ENCODE measurements at places on chromosomes 7 and 10.

DNA sequence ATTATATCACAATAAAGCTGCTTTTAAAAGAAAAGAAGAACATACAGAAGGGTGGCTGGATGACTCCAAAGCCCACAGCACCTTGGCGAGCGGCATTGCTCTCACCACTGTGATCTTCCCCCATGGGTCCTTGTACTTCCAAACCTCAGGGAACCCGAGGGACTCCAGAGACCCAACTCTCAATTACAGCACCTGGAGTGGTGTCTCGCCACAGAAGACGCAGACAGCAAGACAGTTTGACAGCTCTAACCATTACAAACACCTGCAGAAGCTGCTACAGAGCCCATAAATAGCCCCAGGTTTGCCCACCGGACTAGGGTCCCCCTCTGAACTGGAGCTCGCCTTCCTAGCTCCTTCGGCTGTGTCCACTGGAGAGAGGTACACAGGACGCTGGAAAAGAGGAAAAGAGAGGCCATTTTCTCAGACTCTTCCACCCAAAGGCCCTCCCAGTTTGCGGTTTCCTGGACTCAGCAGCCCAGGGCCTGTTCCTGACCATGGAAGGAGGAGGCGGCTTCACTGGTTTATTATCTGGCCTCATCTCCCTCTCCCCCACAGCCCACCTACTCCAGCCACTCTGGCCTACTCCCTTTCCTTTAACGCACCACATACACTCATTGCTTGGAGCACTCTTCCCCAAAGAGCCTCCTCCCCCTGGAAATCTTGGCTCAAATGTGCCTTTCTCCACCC lies 1.9 kb downstream of the PIK3AP1 start:
- DNase-seq, result no peak

DNA sequence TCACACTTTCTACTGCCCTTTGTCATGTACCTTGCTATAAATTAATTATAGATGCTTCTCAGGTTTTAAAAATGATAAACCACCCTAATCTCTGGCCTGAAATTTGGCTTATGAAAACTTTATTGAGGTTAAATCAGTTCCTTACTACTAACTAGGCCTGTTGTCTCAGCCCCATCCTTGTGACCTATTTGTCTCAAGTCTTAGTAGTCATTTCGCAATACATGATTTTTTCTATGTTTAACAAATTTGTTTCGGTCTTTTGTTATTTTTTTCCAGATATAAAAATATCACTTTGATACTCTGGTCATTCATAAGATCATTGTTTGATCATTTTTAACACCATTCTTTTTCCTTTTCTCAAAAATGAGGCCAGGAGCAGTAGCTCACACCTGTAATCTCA lies 411.6 kb downstream of the GFRA1 start:
- no peak for DNase-seq

- DNase-seq, result no peak
Measured at GRCh38 chr7:136717910-136718557, 150.4 kb upstream of the CHRM2 start.

- DNase-seq, result no peak
Measured at GRCh38 chr10:15141136-15142054, 27.1 kb downstream of the NMT2 start.

GRCh38 chr7:42227541-42227935 lies 9.5 kb downstream of the GLI3 start:
- DNase-seq, result no peak

DNA sequence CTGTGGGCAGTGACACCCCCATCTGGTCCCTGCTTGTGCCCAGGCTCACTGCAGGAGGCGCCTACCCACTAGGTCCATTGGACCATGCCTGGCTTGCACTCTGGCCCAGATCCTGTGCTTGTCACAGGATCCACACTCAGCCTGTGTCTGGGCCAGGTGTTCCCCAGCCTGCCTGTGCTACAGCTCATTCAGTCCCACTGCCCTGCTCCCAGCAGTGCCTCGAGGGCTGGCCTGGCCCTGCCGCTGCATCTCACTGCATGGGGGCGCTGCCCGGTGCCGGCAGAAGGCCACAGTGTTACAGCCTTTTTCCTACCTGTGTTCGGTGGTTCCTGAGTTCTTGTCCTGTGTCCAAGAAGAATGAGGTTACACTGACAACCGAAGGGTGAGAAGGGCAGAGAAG lies 21.3 kb downstream of the SDHAF3 start:
- DNase-seq, result no peak

- no peak for DNase-seq
Measured at GRCh38 chr10:34104829-34105572, 710.1 kb downstream of the PARD3 start.

- DNase-seq, result peak; percentile 17
Measured at GRCh38 chr10:119315128-119316001, 108.0 kb downstream of the GRK5 start.

DNA sequence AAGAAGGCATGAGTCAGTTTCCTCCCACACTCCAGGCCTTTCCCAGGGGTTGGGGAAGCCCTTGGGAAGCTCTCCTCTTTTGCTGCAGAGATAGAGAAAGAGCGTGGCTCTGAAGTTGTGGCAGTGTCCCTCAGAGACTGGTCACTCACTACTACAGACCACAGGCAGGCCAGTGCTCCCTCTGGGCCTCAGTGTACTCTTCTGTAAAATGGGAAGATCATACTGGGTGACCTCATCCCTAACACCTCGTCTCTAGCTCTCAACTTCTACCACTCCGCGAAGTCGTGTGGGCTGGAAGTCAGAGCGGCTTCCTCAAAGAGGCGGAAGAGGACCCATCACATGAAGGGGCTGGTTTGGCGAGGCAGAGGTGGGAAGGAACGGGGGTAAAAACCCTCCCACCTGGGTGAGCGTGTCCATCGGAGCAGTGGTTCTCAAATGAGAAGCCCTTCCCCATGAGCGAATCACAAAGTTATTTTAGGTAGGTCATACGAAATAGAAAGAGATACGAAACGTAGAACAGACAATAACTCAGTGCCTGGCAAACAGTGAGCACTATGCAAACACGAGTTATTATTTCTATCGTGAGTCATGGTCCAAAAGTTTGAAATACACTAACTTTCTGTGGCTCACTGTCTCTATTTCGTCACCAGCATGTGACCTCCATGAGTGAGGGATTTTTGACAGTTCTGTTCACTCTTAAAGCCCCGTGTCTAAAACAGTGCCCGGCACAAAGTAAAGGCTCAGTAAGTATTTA lies 32.7 kb downstream of the PRKAG2 start:
- no peak for DNase-seq

DNA sequence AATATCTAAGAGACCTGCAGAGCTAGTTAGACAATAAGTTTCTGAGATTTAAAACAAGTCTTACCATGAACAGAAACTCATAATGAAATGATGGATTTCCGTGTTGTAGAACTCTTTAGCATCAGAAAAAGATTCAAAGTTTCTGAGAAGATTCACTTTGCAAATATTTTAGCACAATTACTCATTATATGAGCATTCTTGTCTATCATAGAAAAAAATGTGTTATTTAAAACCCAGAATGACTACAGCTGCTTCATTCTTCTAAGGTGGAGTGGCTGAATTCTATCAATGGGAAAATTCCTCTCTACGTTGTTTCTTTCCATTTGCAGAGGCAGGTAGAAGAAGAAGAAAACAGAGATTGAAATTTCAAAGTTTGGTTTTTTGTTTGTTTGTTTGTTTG lies 21.0 kb upstream of the RALA start:
- DNase-seq, result no peak

GRCh38 chr10:121698336-121698735 lies 100.1 kb upstream of the FGFR2 start:
- no peak for DNase-seq

- DNase-seq, result no peak
Measured at GRCh38 chr10:72218325-72218724, 2.2 kb upstream of the ASCC1 start.

- peak; percentile 35 for DNase-seq
Measured at GRCh38 chr7:137343281-137343841, at the start of gene PTN. Gene PTN (minus strand): TSS chr7:137343733. CDS start chr7:137254973, 88,760 bp downstream.

GRCh38 chr10:113476191-113476590 lies 76.7 kb upstream of the HABP2 start:
- DNase-seq, result no peak

- no peak for DNase-seq
Measured at GRCh38 chr7:144908943-144909556, 73.2 kb upstream of the TPK1 start.

- no peak for DNase-seq
Measured at GRCh38 chr7:142897691-142898090, 12.1 kb upstream of the TRPV6 start.

- DNase-seq, result no peak
Measured at GRCh38 chr7:32958046-32959025, 1.1 kb downstream of the FKBP9 start.

DNA sequence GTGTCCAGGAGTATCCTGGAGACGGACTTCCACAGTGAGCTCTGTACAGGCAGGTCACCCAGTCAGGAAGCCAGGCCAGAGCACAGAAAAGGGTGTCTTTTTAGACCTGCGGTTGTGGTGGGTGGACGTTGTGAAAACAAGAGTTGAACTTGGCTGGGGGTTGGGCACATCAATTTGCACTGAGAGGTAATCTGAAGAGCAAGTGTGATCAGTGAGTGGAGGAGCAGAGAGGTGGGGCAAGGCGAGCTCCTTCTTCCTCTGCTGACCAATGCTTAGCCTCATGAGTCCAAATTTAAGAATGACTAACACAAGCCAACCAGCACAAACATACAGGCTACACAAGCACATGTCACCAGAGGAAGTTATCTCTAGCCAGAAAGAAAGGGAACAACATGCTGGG lies 310.8 kb downstream of the TCERG1L start:
- no peak for DNase-seq

All from COR-L47 (cell line).